ENCODE measurements at places on chromosomes 7 and 10.
A peak's percentile ranks its signal among the peaks of the same experiment; 100 is the strongest.

DNA sequence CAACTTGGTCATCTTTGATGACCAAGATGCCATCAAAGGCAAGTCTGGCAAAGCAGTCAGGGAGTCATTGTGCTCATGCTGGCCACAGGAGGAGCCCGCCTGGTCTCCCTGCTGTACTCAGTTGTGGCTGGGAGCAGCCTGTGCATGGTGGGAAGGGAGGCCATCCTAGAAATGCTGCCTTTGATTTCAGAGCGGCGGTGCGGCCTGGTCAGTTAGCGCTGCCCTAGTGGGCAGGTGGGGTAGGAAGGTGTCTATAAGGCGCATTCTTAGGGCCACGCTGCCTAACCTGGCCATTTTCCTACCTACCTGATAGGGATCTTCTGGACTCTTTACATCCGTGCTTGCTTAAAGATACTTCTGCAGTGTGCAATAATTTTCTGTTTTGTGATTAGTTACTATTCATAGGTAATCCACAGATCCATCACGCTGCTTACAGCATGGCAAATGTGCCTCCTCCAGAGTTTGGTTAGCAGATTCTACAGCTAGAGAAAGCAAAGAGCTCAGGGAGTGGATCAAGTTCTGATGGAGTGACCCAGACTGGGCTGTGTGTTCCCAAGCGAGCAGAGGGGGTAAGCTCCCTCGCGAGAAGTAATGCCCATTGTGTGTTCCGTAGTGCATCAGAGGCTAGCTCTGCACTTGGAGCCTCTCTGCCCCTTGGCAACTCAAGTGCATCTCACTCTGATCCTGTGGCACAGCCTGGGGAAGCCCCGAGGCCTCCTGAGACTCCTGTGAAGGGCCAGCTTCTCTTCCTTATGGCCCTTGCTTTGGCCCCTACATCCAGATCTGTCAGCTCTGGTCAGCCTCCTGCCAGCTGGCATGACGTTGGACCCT lies 970.1 kb upstream of the ZNF722 start:
- DNase-seq: no peak

DNA sequence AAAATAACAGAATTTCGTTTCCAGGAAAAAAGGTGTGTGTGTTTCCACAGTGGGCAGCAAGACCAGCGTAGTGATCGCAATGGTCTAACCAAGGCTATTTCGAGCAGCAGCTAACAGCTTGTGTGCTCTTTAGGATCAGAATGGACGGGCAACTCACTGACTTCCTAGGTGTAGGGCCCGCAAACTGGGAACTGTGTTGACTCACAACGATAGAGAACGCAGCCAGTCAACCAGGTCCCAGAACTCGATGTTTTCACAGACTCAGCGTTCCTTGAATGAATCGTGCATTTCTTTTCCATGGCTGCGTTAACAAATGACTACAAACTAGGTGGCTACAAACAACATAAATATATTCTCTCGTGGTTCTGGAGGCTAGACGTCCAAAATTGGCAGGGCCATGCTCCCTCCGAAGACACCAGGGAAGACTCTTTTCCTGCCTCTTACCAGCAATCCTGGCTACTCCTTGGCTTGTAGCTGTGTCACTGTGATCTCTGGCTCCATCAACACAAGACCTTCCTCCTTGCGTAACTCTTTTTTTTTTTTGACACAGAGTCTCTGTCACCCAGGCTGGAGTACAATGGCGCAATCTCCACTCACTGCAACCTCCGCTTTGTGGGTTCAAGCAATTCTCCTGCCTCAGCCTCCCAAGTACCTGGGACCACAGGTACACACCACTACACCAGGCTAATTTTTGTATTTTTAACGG lies 39.1 kb downstream of the PODXL start:
- DNase-seq: no peak

DNA sequence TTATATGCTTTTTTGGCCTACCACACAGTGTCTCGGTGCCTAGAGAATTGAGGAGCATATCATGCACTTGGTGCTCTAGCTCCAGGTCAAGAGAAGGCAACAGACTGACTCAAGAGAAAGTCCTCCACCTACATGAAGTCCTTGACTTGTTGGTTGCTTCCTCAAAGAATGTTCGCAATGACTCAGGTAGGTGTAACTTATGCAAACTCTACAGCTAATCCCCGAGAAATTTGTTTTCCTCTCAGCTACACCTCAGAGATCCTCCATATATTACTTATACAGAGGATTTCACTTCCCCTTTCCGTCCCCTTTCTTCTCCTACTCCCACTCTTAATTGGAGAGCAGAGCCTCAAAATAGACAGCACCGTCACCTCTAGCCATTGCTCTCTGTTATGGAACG lies 1013.1 kb downstream of the KCNMA1 start:
- no peak for DNase-seq

DNA sequence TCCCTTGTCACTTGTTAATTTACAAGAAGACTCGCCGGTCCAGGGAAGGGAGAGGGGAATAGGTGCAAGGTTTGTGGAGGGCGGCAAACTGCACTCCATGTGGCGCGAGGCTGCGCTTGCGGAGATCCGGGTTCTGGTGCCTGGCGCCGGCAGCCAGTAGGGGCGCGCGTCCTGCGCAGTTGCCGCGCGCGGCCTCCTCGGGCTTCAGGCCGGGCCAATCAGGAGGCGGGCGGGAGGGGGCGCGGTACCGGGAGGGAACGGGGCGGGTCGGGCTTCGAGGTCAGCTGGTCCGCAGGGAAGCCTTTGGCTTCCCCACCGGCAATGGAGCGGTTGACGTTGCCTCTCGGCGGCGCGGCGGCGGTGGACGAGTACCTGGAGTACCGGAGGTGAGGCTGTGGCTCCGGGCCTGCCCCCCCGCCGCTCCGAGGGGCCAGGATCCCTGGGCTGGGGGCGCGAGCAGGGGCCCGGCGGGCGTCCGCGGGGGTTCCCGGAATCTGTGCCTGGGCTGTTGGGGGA lies at the start of gene FAM221A:
FAM221A (plus strand) TSS at position 302 of the 516 bp plus-strand sequence; CDS start at position 322, 20 bp downstream.
- DNase-seq: peak; percentile 45

DNA sequence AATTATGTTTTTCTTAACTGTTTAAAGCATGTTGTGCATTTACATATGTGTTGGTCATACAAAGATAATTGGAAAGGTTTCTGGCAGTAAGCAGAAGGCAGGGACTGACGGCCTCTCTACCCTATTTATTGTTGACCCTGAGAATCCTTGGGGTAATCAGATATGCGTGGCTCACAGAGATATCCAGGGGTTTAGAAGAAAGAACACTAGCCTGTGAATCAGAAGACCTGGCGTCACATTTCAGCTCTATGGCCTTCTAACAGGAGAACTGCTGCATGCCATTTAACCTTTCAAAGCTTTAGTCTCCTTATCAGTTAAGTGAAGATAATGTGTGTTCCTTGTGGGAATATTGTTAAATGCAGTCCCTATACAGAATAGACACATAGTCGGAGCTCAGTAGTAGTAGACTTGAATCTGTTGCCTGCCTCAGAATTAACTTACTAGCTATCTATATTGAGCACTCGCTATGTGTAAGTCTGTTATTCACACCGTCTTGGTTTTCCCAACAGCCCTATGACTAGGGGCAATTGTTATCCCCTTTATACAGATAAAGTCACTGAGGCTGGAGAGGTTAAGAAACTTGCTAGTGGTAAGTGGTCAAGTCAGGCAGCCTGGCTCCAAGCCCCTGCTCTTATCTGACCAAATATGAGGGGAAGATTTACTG lies 129.6 kb upstream of the ANKRD1 start:
- DNase-seq: no peak

GRCh38 chr7:151757274-151757673 lies 119.6 kb downstream of the PRKAG2 start:
- no peak for DNase-seq

DNA sequence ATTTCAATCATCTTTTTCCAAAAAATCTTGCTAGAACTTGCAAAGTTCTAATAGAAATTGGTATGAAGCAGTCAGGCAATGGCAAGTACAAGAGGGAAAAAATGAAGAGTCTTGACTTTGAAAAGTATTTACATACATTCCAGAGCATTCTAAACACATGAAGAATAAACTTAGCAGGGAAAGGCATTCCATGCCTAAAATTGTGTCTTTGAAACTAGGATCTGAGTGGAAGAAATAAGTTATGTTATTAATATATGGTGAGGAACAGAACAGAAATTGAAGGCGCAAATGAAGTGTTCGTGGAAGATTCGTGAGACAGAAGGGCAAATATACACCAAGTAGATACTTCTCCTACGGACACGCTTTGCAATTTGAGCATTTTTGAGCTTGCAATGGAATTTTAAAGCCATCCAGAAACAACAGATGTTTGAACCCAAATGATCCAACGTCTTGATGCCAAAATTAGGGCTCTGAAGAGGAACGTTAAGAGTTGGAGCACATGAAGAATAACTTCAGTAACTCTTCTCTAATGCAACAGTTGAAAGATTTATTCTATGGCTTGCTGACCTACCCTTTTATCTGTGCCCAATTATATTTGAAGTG lies 40.6 kb upstream of the SEPTIN7 start:
- DNase-seq: no peak

- DNase-seq: no peak
Observed at GRCh38 chr10:117550076-117550475, 7.5 kb downstream of the EMX2 start.

DNA sequence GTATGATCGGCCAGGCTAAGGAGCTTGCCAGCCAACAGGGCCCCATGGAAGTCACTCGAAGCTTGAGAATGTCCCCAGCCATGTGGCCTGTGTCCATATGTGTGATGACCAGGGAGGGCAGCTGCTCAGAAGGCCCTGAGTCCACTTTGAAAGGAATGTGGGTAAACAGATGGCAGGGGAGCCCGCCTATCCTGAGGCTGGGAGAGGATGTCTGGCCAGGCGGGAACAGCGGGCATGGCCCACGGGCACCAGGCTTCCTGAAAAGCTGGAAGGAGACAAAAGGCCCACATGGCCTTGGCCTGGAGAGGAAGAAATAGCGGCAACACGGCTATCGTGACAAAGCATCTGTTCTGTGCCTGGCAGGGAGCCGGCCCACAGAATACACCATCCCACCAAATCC lies 137.9 kb upstream of the PPIF start:
- no peak for DNase-seq

DNA sequence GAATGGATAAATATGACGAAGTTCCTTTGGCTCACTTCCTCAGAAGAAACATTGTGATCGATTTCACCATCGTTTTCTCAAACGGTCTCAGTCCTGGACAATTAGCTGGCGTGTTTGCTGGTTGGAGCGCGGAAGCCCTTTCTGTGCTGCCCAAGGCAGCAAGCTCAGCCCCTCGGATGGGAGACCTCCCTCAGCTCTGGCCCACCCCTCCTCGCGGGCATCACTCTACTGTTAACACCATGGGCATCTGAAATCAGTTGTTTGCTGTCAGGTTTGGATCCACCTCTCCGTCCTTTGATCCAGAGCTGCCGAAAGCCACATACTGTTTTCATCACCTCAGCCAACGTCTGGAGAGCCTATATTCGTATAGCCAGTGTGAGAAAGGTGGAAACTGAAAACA lies 68.2 kb downstream of the C10orf143 start:
- DNase-seq: no peak

- no peak for DNase-seq
Observed at GRCh38 chr10:77710081-77710551, 72.5 kb upstream of the KCNMA1 start.

- no peak for DNase-seq
Observed at GRCh38 chr10:58262766-58263165, 4.9 kb downstream of the IPMK start.

DNA sequence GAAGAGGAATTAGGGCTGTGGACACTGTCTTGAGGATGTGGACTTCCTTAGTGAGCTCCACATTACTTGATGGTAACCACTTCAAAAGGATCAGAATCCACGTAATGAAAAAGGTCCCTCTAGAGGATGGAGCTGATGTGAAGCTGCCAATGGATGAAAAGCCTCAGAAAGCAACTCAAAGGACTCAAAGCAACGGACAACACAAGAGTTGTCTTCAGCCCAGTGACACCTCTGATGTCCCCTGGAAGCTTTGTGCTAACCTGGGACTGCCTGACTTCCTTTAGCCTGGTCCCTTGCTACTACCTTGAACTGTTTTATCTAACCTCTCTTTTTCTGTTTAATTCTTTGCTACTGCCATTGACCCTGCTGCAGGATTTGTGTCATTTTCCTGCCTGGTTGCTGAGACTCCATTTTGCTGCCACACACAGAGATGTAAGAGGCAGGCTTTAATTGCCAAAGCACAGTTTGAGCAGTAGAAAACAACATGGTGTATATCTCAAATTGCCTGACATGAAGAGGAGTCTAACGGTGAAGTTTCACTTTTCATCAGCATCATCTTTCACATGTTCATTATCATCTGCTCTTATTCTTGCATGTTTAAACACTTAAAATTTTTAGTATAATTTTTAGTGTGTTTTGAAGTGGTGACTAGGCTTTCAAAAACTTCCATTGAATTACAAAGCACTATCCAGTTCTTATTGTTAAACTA lies 11.1 kb upstream of the SGCE start:
- no peak for DNase-seq

DNA sequence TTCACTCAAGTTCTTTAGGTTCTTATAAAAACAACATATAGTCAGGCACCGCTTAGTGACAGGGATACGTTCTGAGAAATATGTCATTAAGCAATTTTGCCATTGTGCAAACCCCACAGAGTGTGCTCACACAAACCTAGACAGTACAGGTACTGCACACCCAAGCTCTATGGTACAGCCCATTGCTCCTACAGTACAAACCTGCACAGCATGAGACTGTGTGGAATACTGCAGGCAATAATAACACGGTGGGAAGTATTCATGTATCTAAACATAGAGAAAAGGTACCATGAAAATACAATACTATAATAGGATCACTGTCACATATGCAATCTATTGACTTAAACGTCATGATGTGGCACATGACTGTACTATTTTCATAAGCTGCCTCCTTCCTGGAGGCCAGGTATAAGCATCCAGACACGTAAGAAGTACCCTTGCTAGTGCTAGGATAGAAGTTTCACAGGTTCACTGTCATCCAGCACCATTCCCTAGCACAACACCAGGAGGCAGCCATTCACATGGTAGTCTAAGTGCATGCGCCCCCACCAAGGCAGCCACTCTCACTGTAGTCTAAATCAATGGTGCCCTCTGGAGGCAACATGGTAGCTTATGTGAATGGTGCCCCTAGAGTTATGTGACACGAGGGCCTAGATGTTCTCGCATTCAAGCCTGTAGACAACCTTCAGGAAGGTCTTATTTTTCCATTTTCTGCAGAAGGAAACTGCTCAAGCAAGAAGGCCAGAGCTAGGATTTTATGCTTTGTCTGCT lies 98.5 kb downstream of the ARHGAP22 start:
- no peak for DNase-seq

DNA sequence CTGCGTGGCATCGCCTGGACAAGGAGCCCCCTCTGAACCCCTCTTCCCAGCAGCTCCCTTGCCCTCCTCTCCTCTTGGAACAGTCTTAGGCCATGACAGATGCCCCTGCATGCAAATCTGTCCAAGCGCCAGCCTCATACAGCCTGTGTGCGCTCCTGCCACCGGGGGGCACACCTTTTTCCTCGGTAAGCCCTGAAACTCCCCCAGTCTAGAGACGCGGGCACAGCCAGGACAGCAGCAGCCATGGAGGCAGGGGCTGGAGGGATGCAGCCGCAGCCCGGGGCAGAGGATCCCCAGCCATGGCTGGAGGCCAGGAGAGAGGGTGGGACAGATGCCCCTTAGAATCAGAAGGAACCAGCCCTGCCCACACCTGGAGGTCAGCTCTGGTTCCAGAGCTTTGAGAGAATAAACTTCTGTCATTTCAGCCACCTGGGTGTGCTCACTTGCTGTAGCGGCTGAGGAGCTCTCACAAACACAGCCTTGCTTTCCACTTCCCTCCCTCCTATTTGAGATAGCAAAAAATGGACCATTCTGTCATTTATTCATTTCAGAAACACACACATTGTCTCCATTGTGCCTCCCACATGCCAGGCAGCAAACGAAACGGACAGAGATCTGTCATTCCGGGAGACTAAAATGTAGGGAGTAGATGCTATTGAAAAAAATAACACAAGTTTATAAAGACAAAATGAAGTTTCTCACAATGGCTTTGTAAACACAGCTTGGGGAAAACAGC lies 241.5 kb downstream of the WDR37 start:
- no peak for DNase-seq
